ENCODE measurements at places on chromosomes 11 and 22.

GRCh38 chr11:31480930-31481329 lies 28.5 kb downstream of the IMMP1L start:
- DNase-seq: no peak

GRCh38 chr11:102560555-102561011 lies 30.0 kb upstream of the MMP7 start:
- peak; percentile 57 for DNase-seq

DNA sequence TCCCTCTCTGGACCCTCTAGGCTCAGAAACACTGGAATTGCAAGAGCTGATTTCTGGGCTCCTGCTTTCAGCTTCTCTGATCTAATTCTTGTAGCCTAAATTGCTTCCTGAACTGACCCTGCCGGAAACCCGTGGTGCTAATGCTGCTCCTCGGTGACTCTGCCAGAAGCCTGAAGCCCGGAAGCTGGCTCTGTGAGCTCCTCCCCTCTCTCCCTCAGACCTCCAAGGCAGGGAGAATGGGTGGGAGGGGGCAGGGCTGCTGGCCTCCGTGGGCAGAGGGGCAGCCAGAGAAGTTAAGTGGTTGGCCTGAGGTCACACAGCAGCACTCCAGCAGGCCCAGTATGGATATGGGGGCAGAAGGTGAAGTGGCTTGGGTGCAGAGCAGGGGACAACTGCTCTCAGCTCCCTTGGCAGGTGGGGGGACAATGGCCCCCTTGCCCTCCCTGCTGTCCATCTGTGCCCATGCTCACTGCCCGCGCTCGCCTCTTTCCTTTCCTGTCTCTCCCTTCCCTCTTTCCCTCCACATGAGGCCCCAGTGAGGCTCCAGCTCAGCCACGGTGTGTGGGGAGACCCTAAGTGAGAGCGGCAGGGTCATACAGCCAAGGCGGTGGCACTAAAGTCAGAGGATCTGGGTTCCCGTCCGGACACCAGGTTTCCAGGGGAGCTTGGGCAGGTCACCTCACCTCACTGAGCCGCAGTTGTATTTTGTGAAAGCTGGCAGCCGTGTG lies 16.2 kb downstream of the CAPN5 start:
- DNase-seq: peak; percentile 56

GRCh38 chr11:73965076-73965763 lies 14.4 kb downstream of the DNAJB13 start:
- no peak for DNase-seq

GRCh38 chr11:61793083-61793828 lies 545 bp downstream of the FEN1 start:
- peak; percentile 47 for DNase-seq

GRCh38 chr11:114244726-114245394 lies 51.3 kb upstream of the NNMT start:
- no peak for DNase-seq

GRCh38 chr11:11284481-11284880 lies 68.6 kb downstream of the CSNK2A3 start:
- no peak for DNase-seq

DNA sequence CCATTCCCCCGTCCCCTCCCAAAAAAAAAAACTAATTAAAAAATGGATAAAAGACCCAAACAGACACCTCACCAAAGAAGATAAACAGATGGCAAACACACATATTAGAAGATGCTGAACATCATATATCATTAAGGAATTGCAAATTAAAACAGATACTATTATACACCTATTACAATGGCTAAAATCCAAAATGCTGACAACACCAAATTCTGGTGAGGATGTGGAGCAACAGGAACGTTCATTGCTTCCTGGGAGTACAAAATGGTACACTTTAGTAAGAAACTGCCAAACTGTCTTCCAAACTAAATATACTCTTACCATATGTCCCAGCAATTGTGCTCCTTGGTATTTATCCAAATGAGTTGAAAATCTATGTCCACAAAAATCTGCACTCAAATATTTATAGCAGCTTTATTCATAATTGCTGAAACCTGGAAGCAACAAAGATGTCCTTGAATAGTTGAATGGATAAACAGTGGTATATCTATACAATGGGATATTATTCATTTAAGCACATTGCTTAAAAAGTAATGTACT lies 19.9 kb downstream of the NAGA start:
- no peak for DNase-seq

DNA sequence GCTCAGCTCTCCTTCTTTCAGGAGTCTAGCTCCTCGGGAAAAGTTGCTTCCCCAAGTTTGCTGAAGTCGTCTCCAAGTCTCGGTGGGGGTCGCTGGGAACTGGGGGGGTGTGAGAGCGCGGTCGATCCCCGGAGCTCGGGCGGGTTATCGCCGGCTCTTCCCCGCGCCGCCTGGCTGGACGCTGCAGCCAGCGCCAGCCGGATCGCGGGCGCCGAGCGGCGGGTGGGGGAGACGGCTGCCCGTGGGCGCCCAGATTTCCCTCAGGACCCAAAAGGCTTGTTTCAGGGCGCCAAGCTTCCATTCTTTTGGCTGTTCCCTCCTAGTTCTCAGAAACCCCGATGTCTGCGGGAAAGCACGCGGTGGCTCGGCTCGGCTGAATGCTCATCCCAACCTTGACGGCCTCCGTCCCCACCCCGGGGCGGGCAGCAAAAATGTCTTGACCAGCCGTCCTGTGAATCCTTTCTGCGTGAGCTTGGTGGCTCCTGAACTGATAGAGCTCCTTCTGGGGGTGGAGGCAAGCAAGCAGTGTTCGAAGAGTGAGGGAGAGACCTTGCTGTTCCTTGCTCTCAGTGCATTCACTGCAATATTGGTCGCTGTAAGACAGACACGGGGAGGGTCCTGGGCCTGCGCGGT lies 1.7 kb downstream of the ZBTB16 start:
- peak; percentile 49 for DNase-seq

DNA sequence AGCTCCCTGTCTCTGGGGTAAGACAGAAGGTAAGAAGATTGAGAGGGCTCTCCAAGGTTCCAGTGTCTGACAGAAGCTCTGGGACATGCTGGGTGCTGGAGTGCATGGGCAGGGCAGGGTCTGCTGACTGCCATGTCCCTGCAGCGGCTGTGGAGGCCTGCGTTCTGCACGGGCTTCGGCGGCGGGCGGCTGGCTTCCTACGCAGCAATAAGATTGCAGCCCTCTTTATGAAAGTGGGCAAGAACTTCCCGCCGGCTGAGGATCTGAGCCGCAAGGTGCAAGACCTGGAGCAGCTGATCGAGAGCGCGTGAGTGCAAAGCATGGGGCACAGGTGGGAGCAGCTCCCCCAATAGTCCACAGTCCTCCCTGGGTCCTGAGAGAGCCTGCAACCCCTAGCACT lies 41.5 kb downstream of the SGSM1 start:
- no peak for DNase-seq

DNA sequence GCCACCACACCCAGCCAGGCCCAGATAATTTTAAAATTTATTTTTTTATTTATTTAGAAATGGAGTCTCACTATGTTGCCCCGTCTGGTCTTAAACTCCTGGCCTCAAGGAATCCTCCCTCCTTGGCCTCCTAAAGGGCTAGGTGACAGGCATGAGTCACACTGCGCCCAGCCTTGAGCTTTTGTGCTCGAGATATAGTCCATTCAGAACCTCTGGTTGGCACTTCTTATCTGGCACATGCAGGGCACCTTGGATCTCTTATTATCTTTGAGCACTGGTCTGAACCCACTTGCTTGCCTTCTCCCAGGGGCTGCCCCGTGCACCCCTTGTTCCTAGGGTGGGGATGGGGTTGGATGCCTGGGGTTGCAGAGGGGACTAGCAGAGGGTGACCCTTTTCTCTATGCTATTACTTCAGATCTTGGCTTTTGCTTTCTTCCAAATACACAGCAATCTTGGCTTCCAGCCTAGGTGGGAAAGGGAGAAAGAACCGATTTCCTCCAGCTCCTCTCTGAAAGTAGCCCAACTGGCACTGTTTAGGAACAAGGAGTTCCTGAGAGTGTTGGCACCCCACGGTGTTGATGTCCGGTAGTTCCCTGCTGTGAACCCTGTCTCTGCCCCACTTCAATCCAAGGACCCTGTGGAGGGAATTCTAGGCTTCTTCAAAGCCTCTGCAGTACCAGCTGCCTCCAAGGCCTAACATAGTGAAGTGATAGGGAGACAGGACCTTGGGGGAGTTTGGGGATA lies 1.3 kb upstream of the SLC3A2 start:
- DNase-seq: no peak

GRCh38 chr22:44956840-44957767 lies 52.7 kb downstream of the PHF21B start:
- no peak for DNase-seq

GRCh38 chr22:16974298-16975084 lies 33.5 kb downstream of the GAB4 start:
- no peak for DNase-seq

- no peak for DNase-seq
Observed at GRCh38 chr11:10927538-10927937, 69.7 kb upstream of the ZBED5 start.

- peak; percentile 60 for DNase-seq
Observed at GRCh38 chr11:59429924-59430516, 3.8 kb upstream of the OR5A2 start.

GRCh38 chr11:61290905-61291690 lies 4.0 kb downstream of the VWCE start:
- no peak for DNase-seq

- DNase-seq: no peak
Observed at GRCh38 chr11:72079819-72080325, 470 bp downstream of the NUMA1 start.

DNA sequence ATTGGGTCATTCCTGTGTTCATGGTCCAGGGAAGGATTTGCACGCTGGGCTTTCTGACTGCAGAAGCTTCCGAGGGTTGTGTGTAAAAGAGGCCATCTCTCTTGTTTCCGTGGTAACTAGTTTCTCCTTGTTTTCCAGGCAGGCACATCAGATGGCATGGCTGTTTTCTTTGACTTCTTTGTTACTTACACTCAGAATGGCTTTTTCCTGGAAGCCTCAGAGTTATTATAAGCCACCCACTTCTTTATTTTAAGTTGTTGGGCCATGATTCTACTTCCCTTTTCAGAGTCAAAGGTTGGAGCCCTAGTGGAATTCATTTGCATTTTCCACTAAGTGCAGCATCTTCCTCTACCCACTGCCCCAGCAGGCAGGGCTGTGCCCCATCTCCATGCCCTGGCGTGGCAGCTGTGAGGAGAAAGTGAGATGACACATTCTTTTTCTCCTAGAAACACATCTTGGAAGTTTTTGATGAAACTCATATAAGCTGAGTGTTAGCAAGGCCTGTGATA lies 94.9 kb downstream of the PRR5L start:
- peak; percentile 87 for DNase-seq

DNA sequence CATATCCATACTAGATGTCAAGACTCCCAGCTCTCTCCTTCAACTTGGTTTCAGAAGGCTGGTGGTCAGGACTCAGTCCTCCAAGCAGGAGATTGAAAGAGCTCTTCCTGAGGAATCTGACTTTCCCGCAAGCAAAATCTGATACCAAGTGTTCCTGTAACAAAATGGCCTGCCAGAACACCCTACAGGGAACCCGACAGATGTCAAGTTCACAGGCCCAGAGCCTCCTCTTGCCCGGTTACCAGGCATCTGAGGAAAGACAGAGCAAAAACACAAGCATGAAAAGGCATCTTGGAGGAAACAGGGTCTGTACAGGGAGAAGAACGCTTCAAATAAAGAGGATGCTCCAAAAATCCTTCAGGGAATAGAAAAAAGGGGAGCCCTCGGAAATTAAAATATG lies 8.7 kb upstream of the KCNJ5 start:
- no peak for DNase-seq

- no peak for DNase-seq
Observed at GRCh38 chr11:130486391-130486836, 38.0 kb downstream of the ADAMTS15 start.

GRCh38 chr11:86124251-86125233 lies 55.7 kb upstream of the PICALM start:
- no peak for DNase-seq

DNA sequence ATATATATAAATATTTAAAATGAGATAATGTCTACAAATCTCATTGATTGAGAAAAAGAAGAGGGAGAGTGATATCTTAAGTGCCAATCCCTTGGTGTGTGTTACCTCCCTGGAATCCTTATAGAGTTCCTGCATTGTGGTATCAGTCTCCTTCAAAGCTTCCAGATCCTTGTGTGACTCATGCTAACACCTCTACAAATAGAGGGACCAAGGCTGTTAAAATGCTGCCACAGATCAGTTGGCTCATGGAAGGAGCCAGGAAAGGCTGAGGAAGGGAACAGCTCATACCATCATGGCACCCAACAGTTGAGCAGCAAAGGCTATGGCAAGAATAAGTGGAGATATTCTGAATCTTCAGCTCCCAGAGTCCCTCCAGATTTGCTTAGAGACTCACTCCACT lies 163.6 kb upstream of the ISX start:
- no peak for DNase-seq

DNA sequence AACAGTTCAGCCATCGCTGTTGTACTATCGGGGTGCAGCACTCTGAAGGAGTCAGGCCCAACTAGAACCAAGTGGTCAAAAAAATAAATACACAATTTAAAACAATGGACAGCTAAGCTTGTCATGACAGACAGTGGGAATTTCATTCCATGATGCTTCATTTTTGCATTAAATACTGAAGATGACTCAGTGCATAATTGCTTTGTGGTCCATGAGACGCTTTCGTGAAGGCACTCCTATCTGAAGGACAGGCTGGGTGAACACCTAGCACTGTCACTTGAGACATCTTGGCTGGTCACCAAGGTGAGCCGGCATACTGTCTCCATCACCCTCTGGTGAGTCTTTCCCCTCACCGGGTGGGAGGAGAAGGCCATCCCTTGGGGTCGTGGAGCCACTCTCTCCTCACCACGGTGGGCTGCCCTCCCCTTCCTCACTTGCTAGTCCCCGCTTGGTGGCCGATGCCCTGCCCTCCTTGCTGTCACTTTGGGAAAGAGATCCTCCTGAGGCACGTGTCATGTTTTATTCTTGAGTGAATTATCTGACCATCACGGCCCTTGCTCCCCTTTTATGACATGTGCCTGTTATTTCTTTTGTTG lies 4.9 kb upstream of the TESMIN start:
- no peak for DNase-seq

- no peak for DNase-seq
Observed at GRCh38 chr11:1549338-1550330, 22.4 kb downstream of the DUSP8 start.

DNA sequence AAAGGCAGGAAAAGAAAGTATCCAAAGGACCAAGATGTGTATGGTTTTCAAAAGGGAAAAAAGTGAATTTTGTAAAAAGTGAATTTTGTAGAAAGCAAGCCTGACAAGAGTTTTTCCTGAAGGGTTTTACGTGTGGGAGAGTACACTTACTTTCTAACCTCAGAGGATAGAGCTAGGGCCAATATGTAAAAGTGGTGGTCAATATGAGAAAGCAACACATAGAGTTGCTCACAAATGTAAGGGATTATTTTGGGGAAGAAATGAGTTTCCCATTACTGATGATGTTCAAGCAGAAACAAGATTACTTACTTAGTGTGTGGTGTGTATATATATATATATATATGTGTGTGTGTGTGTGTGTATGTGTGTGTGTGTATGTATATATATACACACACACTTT lies 162.5 kb downstream of the SWAP70 start:
- no peak for DNase-seq

DNA sequence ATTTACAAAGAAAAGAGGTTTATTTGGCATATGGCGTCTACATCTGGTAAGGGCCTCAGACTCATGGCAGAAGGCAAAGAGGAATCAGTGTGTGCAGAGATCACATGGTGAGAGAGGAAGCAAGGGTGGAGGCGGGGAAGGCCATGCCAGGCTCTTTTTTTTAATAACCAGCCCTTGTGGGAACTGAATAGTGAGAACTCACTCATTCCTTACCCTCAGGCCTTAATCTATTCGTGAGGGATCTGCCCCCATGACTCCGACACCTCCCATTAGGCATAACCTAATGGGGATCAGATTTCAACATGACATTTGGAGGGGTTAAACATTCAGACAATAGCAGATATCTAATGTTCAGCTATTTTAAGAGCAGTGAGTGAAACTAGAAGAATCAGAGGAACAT lies 55.7 kb downstream of the ATM start:
- DNase-seq: no peak
